ENCODE measurements at places on chromosomes 6 and 20.

GRCh38 chr20:35271073-35271882, 6.6 kb downstream of the MMP24OS start:
- DNase-seq = no peak

DNA sequence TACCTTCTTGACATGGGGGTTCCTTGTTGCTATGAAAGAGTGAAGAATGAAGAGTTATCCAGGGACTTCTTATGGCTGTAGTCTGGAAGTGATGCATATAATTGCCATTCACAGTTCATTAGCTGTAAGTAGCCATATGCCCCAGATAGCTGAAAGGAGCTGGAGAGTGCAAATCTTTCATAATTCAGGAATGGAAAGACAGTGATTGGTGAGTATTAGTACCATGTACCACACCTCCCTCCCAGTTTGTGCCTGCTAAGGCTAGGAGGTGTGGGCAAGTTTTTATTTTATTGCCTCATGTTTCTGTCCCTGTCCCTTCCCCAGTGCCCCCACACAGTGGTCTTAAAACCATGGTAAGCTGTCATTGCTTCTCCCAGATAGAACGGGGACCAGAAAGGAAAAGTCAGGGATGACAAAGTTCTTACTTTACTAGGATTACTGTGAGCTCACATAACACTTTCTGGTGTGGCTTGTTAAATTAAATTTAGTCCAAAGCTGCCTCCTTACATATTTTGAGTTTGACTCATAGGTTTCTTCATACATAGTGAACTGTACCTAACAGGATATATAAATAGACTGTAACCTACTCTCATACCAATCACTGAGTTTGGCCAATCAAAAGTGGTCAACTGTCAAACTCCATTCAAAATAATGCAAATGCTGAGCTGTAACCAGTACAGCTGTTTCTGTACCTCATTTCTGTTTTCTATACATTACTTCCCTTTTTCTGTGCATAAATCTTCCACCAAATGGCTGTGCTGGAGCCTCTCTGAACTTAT, 119.4 kb downstream of the RFPL4B start:
- no peak for DNase-seq

GRCh38 chr6:154885214-154885613, 109.9 kb upstream of the TIAM2 start:
- DNase-seq = no peak

DNA sequence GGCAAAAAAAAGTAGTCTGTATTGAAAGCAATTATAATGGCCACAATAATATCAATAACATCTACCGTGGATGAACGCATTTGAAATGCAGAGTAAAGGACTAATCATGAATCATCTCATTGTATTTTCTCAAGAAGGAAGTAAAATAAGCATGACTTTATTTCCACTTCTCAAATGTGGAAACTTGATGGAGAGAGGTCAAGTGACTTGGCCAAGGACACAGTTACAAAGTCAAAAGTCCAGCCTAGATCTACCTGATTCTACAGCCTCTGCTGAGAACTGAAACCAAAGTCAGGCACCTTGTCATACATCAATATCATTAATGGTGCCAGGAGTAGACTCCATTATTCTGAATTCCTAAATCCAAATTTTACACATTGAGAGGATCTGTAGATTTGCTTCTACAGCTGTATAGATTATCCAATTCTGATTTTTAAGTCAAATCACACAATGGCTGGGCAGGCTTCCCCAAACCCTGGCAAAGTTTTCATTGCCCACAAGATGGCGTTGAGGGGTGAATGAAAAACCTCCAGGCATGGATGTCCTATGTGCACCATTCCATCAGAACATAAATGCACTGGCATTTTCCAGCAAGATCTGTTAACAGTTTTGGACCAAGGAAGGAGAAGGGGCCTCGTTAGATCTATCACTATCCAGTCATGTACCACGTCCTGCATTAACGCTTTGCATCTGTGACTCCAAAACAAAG, 423.1 kb downstream of the MAFB start:
- no peak for DNase-seq

- peak; percentile 42 for DNase-seq
Observed at GRCh38 chr20:63024573-63025392, 18.0 kb upstream of the BHLHE23 start.

GRCh38 chr6:129510950-129511349, 199.0 kb downstream of the ARHGAP18 start:
- no peak for DNase-seq

DNA sequence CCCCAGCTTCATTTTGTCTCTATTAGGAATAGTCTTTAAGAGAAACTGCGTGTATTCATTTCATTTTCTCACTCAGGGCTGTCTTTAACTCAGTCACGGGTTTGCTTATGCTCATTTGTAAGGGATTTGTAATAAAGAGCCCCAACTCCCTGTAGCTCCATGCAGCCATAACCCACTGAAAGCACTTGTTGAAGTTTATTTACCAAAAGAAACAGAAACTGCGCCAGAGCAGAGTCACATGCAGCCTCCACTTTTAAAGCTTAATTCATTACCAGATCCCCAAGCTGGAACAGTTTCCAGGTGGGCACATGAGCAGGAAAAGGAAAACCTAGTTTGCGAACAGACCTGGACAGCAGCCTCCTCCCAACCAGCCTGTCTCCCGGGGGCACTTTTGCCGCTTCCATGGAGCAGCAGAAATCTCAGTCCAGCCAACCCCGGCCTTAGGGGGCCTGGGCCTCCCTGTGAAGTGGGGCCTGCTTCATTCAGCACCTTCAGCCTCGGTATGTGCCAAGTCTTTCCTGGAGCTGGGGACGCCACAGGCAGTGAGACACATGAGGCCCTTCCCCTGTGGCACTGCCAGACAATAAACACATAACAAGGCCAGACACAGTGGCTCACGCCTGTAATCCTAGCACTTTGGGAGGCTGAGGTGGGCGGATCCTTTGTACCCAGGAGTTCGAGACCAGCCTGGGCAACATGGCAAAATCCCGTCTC, 4.5 kb downstream of the BCAS4 start:
- no peak for DNase-seq

- no peak for DNase-seq
Observed at GRCh38 chr6:255751-256083, 36.6 kb upstream of the DUSP22 start.

DNA sequence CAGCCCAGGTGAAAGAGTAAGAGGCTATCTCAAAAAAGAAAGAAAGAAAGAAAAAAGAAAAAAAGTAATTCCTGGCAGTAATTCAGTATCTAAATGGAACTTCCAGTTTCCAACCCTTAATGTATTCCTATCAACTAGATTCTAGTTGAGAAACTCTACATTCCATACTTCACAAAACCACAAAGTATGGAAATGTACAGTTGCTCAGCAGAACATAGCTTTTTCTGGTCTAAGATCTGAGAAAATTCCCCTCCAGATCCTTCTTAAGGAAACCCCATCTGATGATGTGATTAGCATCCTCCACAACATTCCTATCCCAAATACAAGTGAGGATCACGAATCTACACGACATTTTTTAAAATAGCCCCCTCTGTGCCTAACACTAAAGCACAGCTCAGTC, 3.6 kb downstream of the ARMH2 start:
- DNase-seq = no peak

DNA sequence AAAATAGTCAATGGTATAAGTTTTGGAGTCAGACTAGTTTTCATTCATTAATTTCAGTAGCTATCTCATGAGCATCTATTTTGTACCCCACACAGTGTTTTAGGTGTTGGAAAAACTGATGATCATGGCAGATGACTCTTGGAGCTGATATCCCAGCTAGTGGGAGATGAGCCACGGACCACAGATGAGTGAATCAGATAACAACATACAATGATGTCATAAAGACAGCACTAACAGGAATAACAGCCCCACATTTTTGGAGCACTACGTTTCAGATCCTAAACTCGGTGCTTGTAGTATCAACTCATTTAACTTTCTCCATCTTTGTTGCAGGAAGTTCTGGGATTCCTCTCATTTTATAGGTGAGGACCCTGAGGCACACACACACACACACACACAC, 67.8 kb upstream of the EDN3 start:
- DNase-seq = no peak

- DNase-seq = no peak
Observed at GRCh38 chr6:29509711-29510110, 22.0 kb upstream of the MAS1L start.

DNA sequence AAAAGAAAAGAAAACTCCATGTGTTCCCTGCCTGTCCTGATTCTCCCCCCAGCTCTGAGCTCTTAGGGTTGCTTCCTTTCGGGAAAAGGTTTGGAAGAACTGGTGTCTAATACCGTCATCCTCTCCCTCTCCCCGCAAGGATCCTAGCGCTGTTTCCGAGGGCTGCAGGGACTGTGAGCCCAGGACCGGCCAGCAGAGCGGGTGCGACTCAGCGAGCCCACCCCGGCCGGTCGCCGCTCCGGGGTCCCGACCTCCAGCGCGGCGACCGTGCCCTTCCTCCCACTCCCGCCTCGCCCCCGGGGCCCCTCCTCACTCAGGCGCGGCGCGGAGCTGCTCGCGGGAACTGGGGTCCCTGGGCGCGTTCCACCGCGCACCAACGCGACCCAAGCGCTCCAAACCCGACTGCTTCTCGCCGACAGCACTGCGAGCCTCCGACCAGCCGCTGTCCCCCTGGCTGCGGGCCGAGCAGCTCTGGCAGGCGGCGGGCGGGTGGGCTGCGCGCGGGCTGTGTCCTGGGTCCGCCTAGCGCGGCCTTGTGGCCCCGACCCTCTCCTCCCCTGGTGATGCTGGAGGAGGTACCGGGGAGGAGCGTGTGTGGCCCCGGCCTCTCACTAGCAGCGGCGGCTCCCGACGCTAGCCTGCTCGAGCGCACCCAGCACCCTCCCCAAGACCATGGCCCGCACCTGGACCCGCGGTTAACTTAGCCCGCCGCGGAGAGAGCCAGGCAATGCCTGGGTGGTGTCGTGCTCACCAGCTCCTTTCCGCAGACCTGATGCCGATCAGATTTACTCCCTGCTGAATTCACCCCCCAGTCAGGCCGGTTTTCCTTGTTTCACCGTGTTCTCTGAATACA, at the start of gene PLA2G7:
Gene PLA2G7, minus strand, starts transcription at position 509 of the 853 bp plus-strand sequence. CDS start 12,484 bp downstream, outside the sequence.
- DNase-seq = no peak

DNA sequence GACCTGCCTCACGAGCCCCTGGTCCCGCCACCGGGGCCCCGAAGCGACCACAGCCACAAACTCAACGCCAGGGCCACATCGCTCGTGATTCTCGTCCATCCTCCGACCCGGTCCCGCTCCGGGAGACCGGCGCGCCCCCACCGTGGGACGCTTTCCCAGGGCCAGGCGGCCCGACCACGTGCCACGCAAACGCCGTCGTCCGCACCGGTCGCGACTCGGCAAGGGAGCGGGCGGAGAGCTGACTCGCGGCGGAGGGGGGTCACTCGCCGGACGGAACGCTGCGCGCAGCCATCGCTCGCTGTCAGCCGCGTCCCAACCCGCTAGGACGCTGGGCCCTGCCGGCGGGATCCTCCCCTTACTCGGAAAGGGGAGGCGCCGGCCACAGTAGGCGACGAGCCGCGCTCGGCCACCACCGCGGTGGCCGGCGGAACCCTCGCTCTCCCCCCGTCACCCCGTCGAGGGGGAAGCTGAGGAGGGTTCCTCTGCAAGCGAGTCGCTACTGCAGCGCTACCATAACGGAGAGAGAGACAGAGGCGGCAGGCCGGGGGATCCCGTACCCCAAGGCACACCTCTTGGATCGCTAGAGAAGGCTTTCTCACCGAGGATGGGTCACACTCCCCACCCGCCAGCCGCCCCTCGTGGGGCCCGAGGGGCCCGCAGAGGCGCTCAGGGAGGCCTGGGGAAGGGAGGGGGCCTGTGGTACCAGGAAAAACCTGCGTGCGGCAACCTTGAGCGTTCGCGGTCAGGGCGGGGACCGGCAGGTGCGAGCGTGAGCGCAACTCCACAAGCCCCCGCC, 511.8 kb upstream of the ZNF337 start:
- DNase-seq = peak; percentile 76

DNA sequence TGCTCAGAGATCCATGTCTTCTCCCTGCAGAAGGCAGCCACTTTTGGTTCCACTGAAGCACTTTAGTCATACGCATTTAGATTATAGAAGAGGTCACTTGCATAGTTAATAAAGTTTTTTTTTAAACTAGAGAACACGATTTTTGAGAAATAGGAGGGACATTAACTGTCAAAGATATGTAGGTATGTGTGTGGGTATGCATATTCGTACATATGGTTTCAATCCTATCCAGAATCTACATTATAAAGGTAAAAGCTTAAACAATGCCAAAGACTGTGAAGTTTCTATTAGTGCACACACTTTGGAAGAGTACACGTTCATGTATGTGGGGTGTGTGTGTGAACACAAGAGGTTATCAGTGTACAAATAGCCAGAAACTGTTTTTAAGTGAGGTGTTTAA, 103.2 kb downstream of the BTBD3 start:
- no peak for DNase-seq

- no peak for DNase-seq
Observed at GRCh38 chr20:4027590-4028265, 12.4 kb upstream of the RNF24 start.

DNA sequence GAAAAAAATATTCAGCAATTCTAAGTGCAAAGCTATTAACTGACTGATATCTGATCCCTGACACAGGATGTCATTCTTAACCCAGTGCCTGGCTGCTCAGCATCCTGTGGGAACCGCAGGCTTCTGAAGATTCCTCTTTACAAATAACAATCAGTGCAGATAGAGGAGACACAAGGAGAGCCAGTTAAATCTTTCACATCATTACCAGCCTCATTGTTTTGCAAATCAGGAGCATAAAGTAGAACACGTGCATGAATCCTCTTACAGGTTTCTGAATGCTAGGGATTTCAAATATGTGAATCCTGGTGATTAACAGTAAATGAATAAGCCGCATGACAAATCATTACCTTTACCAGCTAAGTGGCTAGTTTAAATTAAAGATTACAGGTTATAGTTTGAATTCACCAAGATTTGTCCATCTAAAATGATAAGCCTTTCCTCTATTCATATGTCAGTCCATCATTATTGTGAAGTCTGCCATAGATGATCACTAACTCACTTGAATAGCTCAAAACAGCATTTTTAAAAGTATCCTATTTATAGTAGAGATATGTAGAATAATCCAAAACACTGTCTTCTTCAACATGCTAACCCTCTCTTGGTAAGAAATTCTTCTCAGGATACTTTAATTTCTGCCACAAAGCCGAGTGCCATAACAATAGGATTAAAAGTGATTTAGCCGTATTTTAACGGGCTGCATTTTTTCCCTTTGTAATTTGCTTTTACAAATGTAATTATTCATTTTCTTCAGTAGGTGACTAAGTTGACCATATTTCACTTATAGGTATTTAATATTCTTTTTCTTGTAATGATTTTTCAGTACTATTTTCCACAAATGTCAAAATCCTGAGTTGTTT, 367.3 kb upstream of the EPHA7 start:
- no peak for DNase-seq

DNA sequence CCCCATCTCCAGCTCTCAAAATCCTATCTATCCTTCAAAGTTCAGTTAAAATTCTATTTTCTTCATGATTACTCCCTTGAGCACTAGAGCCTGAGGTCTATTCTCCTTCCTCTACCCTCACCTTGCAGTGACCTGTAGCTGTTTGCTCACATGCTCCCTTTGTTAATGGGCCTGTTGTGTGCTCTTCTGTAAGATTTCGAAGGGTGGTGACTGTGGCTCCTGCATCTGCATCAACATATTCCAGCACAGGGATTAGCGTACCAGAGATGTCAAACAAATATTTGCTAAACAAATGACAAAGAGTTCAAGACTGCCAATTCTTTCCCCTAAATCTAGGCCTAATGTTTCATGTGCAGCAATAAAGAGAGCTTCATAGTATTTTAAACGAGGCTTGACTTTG, 69.5 kb downstream of the ELOVL5 start:
- DNase-seq = no peak

- no peak for DNase-seq
Observed at GRCh38 chr20:6680441-6680840, 87.0 kb upstream of the BMP2 start.

Data from activated effector memory CD4-positive, alpha-beta T cell treated with anti-CD3 and anti-CD28 coated beads, Interleukin-2, amount 50 U/mL, for 16 hours (primary cell).